ENCODE measurements at places on chromosomes 1 and 21. TPM values are rescaled to one million over a fixed set of nuclear protein-coding genes. Genes with fewer than 3 reads are reported as not detected.

DNA sequence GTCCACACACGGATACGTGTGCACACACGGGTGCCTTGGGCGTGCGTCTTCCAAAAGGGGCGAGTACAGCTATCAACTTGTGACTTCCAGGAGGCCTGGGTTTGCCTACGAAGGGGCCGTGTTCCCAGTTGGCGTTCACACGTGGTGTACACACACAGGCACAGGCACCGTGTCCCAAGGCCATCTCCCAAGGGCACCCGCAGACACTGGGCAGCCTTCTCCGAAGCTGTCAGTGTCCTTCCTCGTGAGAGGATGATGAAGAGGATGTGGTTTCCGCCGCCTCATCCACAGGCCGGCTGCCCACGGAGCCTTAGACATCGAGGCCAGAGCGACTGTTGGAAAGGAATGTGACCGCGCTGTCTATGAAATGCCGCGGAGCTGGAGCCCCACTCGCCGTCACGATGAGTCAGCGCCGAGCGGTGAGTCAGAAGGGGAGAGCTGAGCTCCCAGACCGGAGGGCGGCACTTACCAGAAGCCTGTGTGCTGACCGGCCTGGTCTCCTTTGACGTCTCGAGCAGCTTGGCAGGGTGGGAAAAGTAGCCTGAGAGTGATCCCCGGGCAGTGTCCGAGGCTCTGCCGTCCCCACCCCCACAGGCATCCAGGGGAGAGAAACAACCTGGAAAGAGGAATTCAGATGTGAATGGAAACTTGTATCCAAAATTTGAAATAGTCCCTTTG lies 141.4 kb upstream of the ARHGEF16 start:
- DNase-seq = peak; percentile 95

DNA sequence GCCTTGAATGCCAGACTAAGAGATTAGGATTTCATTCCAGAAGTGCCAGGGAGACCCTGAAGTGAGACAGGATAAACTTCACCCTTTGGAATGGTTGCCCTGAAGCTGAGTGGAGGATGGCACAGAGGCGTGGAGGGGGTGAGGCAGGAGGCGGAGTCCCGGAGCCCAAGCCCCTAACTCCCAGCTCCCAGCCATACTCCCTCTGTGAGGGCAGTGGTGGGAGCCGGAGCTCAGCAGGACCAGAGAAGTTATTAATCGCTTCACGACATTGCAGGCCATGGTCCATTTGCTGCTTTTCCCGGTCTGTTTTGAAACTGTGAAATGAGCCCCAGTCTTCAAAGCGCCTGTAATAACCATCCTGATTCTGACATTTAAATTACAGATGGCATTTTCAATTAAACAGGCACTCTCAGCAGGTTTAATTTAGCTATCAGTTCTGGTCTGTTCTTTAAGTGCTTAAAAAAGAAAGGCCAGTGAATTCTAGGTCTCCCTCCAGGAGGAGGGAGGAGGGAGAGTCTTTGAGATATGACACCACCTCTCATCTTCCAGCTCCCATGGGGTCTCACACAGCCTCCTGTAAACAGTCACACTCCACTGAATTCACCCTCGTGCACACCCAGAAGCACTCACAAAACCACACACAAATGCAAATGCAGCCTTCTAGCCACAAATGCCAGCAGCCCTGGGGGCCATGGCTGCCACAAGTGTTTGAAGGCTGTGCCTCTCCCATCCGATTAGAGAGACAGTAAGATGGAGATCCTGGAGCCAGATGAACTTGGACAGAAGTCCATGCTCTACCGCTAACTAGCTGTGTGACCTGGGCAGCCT lies 19.6 kb downstream of the FBXO2 start:
- no peak for DNase-seq

DNA sequence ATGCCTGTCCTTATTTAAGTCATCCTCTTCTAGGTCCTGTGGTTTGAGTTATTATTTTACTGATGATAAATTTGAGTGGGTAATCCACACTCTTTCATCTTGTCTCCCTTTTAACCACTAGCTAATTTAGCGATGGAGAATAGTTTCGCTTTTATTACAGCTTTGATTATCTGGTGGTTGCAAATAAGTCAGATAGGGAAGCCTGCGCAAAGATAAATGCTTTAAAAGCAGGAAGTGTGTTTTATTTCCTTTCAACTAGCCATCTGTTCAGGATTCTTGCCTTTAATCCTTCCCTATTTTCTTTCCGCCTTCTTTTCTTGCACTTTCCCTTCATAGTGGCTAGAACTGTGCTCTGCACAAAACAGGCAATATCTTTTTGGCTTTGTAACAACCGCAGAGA lies 129.0 kb downstream of the TGFB2 start:
- DNase-seq = no peak

GRCh38 chr1:225424562-225425200 lies 3.2 kb downstream of the LBR start:
- no peak for DNase-seq

SLC30A2 gene
- polyA plus RNA-seq = not detected

DNA sequence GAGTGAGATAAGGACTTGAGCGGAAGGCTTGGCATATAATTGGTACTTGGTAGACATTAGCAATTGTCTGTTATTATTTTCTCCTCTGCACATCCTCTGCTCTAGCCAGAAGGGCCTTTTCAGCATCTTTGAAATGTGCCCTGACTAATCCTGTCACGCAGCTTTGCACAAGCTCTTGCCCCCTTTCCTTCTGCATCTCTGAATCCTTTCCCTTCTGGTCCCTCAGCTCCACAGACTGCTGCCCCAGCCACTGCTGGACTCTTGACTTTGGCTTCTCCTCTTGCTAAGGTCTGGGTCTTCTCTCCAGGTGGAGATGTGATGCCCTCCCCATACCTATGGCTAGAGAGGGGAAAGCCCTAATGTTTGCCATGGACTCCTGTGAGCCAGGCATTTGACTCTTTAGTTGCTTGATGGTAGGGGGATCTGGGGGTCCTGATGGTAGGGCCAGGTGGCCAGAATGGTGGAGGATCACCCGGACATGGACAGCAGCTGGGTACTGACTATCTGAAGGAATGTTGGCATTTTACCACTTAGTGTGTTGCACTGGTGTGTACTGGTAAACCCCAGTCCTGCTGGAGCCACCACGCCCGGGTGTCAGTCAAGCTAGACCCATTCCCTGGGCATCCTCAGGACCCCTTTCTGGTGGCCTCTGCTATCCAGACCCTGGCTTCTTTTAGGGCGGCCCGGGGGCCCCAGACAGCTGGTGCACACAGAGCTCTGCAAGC lies 4.4 kb downstream of the HPCA start:
- no peak for DNase-seq

DNA sequence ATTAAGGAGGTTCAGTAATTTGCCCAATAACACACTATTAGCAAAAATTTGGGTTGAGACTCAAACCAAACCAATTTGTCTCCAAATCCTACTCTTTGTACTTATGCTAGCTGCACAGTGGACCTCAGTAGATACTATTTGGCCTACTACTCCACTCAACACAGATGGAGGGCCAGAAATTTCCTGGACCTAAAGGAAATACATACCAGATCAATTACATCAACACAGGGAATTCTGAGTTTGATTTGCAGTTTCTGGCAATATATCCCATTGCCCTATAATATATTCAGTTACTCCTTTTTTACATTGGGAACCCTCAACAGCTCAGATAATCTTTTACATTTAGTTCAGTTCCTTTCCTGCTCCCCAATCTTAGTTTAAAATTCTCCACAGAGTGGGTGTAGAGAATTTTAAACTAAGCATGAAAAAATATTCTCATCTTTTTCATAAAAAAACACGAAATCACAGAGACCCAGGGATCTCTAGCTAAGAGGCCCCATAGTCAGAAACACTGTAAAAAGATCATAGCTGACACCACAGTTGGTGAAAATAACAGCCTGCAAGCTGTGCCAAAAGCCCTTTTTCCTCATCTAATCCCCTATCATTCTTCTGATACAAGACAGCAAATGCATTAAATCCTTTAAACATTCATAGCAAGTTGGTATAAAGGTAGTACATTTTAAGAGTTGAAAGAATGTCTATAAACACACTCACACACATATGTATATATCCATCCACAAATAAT lies 317.7 kb upstream of the ESRRG start:
- DNase-seq = no peak

- no peak for DNase-seq
These were observed 51.2 kb downstream of the GORAB start for GRCh38 chr1:170583186-170583585.

- DNase-seq = no peak
These were observed 365.4 kb downstream of the LRRIQ3 start for GRCh38 chr1:73832276-73833181.

DNA sequence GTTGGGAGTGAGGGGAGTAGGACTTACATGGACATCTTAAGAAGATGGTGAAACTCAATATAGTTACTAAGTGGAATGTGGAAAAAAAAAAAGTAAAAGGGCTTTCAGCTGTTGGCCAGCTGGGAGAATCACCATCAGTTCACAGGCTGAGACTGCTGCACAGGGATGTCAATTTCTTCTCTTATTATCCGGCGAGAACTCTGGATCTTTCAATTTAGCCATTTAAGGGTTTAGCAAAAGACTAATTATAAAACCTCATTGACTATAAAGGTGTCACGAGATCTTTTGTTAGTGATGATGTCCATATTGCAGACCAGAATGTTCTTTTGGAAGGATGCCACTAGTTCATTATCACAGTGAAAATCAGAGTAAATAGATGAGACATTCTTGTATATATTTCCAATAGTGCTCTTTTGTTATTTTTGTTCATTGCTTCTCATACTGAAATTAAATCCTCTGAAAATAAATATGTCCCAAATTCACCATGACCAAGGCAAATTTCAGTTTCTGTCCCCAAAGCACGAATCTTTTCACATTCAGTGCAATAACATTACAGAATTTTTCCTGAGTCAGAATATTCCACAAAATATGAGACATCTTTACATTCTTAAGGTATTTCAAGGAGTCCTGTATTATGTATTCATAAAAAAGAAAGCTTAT lies 266.1 kb downstream of the DNM3 start:
- no peak for DNase-seq

NPL gene
- 0.48 TPM for polyA plus RNA-seq

MCL1 gene
- polyA plus RNA-seq = 107 TPM

GJA9 gene
- not detected for polyA plus RNA-seq

CDCA8 gene
- polyA plus RNA-seq = 7.1 TPM

RGS8 gene
- polyA plus RNA-seq = not detected

KCNJ15 gene
- polyA plus RNA-seq = 0.07 TPM

MAPKAPK2 gene
- 76.2 TPM for polyA plus RNA-seq

GRCh38 chr1:18900303-18900841 lies 2.0 kb downstream of the ALDH4A1 start:
- no peak for DNase-seq

PACC1 gene
- 12.6 TPM for polyA plus RNA-seq

ATP6V0B gene
- polyA plus RNA-seq = 130 TPM

DNA sequence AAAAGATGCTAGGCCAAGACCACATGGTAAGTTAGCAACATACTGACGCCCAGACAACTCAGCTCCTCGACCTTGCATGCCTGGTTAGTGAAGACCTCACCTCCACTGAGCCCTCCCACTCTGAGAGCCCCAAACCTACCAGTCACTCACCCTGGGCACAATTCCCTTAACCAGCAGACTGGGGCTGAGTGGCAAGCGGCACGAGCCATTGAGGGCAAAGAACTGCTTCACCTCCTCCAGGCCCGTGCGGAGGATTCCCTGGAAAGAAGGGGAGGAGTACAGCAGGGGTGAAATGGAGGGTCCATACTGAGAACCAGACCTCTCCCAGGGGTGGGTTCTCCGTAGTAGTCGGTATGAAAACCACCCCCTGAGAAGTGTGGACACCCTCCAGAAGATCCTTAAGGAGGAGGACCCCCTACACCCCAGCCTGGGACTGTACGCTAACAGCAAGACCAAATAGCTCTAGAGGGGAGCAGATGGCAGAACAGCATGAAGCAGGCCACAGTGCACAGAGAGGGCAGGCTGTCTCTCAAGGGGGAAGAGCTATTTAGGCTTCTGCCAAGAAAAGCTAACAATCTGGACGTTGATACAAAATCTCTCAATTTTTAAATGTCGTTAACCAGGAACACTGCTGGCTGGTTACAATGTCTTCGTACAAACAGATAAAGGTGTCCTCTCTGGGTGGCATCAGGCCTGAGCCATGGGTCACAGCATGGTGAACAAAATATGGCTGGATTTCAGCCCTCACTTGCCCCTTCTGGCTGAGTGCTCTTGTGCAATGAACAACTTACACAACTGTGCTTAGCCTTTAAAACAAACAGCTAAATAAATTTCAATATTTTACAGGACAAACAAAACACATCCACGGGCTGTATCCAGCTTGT lies 31.0 kb upstream of the PPP1R15B start:
- no peak for DNase-seq

ARMH1 gene
- 2.7 TPM for polyA plus RNA-seq

- DNase-seq = no peak
These were observed 31.0 kb upstream of the IL19 start for GRCh38 chr1:206739411-206740076.

WNT9A gene
- 0.91 TPM for polyA plus RNA-seq

DNA sequence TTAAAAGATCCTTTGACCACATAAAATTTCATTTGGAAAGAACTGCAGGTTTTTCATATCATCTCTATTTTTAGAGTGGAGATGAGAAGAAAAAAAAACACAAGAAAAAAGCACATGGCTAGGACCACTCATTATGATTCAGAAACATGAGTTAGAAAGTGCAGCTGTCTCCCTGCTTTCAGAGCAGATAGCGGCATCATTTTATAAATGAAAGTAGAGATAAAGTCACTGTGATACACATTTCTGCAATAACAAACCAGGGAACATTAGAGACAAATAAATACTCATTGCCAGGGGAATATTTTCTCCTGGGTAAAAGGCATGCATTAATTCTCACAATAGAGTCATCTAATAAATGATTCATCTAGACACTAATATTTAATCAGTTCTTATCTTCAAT lies 87.5 kb upstream of the PLPPR4 start:
- DNase-seq = no peak

GRCh38 chr1:118481126-118481525 lies 296.1 kb upstream of the SPAG17 start:
- DNase-seq = no peak

ROR1 gene
- polyA plus RNA-seq = 7.3 TPM

KRTAP10-3 gene
- polyA plus RNA-seq = not detected

PRAMEF15 gene
- polyA plus RNA-seq = not detected

FAM151A gene
- polyA plus RNA-seq = not detected

GRCh38 chr21:39345440-39345839 lies 3.4 kb downstream of the HMGN1 start:
- no peak for DNase-seq

- DNase-seq = no peak
These were observed 35.8 kb downstream of the PLEKHA6 start for GRCh38 chr1:204323887-204324286.

DNA sequence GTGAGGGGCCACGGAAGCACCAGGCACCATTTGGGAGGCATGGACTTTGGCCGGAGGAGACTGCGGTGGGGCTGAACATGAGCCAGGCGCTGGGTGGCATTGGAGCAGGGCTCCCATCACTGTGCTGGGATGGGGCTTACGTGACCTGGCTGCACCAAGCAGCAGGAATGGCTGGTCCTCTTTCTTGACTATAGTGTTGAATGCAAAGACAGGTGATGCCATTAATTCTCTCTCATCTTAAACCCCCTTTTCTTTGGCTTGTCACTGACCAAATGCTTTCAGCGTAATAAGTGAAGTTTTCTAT lies 447.9 kb downstream of the CAMTA1 start:
- no peak for DNase-seq

DNA sequence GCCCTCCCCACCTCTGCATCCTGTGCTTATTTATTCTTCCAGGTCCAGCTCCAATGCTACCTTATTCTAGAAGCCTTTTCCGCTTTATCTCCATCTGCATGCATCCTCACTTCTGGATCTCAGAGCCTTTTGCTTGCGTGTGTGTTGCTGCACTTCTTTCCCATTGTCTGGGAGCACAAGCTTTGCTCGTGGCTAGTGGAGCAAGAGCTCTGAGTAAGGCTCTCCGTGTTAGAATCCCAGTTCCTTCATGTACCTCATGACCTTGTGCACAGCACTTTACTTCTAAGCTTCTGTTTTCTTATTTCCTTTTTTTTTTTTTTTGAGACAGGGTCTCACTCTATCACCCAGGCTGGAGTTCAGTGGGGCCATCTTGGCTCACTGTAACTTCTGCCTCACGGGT lies 140.0 kb upstream of the POU3F1 start:
- no peak for DNase-seq

Data from AG04450 (cell line).